GM18507 (cell line): ENCODE measurements at places on chromosomes 4 and X.

DNA sequence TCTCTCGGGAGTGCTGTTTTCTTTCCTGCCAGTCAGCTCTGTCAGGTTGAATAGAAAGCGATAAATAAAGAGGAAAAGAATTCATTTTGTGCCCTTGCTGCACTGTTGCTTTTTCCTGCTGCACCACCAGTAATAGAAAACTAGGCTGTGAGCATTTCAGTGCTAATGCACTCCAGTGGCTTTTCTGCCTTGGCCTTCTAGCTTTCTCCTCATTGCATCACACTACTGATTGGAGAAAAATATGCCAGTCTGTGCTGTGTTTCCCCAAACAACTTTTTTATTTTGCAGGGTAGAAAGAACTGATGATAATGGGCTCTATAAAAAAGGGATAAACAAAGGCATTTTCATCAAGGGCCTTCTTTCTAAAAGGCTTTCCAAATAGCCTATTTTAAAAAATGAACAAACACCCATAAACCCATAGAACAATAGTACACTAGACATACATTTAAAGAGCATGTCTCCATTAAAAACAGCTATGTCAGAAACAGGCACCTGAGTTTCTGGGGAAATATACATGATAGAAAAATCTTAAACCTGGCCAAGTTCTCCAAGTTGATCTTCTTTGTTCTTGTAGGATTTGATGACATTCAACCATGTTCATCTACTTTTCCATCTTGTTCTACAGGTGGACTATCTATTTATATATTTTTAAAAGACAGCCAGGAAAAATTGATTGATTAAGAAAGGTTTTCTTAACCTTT lies 86.3 kb downstream of the GPRIN3 start:
- DNase-seq: no peak

DNA sequence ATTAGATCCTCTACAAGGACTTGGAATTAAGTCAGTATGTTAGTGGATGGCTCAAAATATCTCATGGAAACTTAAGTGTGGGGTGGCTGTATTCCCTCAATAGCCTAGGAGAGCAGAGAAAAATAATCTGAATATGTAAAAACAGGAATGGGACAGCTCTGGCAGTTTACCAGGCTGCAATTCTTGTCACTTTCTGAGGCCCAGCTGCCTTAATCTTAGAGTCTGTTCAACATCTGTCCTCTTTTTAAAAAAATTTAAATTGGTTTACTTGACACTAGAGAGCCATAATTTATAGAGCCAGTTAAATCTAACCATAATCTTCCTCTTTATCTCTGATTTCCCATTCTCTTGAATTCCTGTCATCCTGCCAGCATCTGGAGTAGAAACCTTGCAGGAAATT lies 109.2 kb upstream of the CXCL13 start:
- DNase-seq: no peak

- no peak for DNase-seq
Measured at GRCh38 chrX:122500556-122500955, 683.5 kb upstream of the GRIA3 start.

DNA sequence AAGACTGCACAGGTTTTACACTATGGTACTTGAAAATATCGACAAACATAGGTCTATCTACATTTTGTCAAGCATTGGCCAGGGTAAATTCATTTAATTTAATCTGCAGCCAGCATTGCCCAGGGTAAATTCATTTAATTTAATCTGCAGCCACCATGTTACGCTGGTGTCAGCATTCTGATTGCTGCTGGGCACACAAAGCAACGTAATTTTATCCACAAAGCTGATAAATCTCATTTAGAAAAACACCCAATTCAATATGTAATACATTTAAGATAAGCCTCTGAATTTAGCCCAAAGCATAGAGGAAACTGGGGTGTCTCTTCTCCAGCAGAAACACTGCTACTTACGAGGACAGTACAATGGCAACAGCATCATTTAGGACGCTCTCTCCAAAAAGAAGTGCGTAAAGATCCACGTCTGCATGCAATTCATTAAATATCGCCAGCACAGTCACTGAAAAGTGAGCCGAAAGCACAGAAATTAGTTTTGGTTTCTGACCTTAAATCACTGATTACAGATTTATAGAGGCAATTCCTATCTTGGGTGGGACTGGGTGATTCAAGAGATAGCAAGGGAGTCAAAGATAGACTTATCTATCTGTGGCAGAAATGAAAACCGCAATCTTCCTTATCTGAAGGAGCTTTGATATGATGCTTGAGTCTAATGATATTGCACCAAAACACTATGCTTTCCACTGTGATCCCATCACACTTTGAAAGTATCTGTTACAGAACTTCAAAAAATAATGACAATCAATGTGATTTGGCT lies 88.8 kb downstream of the CHST7 start:
- DNase-seq: no peak

- DNase-seq: no peak
Measured at GRCh38 chr4:121738780-121739535, 26.0 kb downstream of the SMIM43 start.

DNA sequence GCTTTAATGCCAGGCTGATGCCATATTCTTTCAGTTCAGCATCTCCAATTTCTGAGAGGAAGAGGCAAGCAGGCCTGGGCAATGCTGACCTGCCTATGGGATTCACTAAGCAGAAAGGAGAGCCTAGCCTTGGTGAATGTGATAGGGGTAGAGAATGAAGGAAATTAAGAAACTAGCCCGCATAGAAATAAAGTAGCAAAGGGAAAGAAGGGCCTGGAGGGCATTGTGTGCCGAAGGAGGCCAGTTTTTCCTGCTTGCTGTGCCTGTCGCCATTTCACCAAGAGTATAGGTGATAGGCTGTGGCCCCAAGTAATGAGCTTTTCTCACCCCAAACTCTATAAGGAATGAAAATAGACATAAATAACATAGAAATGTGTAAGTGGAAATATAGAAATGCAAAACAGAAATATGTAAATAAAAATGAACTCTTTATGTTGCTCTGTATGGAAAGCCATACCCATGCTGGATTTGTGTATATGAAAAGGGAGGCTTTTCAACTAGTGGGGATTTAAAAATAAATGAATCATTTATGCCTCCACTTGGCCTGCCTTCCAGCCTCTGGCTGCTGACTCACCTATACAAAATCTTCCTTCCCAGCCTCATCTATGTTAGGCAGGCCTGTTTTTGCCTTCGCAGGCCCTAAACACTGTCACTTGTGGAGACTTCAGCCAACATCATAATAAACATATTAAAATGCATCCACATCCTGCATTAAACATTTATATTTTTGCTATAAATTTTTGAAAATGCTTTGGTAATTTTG lies 5.1 kb upstream of the OCRL start:
- no peak for DNase-seq

DNA sequence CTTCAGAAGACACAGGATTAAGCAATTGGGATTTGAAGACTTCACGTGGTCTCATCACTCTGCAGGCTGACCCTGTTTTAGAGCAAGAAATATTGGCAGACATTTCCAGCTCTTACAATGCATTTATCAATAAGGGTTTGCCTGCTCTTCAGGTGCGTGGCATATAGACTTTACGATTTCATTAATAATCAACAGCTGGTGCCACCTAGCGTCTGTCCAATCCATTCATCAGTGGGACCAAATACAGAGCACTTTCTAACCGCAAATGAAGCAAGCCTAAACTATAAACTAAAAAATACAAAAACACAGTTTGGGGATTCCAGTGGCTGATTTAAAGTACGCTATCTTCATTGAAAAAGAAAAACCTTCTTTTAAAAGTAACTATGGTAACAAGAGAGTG lies 125.4 kb upstream of the DMD start:
- DNase-seq: no peak

- no peak for DNase-seq
Measured at GRCh38 chrX:140434347-140434746, 70.5 kb downstream of the SOX3 start.

- DNase-seq: no peak
Measured at GRCh38 chr4:7361280-7361895, 73.3 kb downstream of the PSAPL1 start.

DNA sequence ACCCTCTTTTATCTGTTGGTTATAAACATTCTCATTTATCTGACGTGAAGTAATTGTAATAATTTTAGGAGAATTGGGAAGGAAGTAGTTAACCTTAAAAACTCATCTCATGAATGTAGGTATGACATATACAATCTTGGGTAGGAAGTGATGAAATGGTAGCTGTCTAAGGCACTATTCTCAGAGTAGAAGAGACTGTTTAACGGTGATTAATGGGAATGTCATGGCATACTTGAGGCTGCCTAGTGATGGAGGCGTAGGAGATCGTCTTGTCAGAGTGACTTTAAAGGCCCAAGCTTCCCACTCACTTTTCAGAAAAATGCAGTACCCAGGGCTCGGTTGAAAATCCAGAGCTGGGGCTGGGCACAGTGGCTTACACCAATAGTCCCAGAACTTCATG lies 19.4 kb upstream of the AGA start:
- DNase-seq: no peak

GRCh38 chr4:121980643-121981042 lies 28.8 kb upstream of the TRPC3 start:
- DNase-seq: no peak

DNA sequence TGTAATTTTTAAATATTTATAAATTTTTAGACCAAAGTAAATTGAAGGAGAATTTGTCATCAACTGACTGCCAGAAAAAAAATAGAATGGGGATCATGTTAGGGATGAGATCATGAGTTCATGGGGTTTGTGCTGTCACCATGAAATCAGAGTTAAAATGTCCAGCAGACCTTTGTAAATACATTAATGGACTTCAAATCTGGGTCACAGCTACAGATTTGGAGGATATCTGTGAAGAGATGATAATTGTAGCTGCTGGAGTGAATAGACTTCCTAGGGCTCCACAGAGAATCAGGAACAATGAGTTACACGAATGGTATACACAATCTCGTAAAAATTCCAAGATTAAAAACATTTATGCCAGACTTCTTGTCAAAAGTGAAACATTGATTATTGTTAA lies 6.6 kb downstream of the FSTL5 start:
- DNase-seq: no peak

DNA sequence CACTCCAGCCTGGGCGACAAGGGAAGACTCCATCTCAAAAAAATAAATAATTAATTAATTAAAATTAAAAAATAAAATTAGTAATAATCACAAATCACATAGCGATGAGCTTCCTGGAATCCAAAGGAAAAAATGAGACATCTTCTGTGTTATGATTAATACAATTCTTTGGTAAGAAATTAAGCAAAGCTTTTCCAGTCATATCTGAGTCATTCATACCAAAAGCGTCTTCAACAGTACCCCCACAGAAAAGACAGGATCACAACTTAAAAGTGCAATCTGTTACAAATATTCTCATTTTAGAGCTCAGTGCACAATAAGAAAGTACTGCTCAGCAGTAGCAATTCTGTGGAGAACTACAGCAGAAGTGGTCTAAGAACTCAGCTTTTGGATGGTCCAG lies 168.5 kb upstream of the MXRA5 start:
- DNase-seq: no peak

DNA sequence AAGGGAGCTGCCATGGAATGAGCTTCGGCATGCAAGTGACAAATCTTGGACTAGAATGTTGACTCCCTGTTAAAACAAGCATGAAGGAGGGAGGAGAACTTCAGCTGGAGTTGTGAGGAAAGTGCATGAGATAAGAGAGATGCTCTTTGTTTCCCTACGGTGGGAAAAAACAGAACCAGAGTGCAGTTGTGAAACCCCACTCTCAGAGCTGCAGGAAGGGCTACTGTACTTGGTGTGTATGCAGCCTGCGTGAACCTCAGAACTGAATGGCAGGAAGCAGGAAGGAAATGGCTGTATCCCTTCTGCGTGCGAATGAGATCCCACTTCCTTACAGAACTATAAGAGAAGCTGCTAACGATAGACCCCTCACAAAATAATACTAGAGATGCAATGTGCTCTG lies 57.2 kb downstream of the EGF start:
- DNase-seq: no peak

DNA sequence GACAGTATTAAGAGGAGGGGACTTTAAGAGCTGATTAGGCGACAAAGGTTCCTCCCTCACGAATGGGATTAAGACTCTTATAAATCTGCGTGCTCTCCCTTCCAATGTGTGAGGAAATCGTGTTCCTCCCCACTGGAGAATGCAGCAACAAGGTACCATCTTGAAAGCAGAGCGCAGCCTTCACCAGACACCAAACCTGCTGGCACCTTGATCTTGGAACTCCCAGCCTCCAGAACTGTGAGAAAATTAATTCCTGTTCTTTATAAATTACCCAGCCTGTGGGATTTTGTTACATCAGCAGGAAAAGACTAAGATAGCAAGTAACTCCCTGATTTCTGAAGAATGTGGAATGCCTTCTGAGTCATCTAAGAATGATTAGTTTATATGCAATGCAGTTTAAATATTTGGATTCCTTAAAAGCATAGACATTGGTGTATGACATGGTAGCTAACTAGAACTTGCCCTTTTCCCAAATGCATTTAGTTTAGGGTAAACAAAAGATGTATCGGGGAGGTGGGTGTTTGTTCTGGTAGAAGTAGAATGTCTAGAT lies 86.1 kb downstream of the USP46 start:
- no peak for DNase-seq

DNA sequence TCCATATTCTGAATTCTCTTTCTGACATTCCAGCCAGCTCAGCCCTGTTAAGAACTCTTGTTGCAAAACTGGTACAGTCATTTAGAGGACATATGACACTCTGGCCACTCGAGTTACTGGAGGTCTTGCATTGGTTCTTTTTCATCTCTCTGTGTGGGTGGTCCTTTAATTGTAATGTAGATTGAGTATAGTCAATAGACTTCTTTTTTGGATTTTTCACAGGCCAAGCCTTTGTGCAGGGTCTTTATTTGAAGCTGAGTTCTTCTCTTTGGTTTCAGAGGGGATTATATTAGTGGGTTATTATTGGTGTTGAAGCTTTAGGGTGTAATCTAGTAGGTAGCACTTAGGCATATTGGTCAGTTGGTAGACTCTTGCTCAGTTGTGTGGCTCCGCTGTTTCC lies 118.0 kb upstream of the GIMD1 start:
- no peak for DNase-seq

DNA sequence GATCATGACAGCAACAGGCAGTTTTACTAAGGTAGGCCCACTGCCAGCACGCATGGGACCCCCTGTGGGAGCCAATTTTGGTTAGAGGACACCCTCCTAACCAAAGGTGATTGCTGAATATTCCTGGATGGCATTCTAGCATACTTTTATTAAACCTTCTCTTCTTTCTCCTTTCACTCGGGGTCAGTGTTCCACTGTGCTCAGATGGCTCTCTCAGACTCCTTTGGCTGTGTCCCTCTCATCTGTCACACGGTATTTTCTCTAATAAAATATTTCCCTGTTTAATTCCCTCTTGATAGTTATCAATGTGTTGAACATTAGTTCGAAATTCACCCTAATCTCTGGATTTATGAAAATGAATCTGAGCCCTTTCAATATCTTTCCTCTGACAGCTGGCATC lies 1315.3 kb downstream of the FSTL5 start:
- DNase-seq: no peak

DNA sequence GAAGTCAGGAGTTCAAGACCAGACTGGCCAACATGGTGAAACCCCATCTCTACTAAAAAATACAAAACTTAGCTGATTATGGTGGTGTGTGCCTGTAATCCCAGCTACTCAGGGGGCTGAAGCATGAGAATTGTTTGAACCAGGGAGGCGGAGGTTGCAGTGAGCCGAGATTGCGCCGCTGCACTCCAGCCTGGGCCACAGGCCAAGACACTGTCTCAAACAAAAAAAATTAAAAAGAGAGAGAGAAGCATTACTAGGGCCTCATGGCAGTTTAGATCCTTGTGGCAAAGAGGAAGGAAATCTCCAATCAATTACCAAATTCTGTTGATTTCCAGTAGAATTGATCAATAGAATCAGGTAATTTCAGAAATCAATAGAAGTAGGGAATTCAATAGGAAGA lies 16.8 kb upstream of the SLC34A2 start:
- no peak for DNase-seq

GRCh38 chr4:20422398-20422797 lies 170.7 kb downstream of the SLIT2 start:
- no peak for DNase-seq
